Activated naive CD4-positive, alpha-beta T cell treated with anti-CD3 and anti-CD28 coated beads for 36 hours (primary cell): ENCODE measurements at places on chromosomes 1 and 21. TPM values are rescaled to one million over a fixed set of nuclear protein-coding genes. Genes with fewer than 3 reads are reported as not detected.

DNA sequence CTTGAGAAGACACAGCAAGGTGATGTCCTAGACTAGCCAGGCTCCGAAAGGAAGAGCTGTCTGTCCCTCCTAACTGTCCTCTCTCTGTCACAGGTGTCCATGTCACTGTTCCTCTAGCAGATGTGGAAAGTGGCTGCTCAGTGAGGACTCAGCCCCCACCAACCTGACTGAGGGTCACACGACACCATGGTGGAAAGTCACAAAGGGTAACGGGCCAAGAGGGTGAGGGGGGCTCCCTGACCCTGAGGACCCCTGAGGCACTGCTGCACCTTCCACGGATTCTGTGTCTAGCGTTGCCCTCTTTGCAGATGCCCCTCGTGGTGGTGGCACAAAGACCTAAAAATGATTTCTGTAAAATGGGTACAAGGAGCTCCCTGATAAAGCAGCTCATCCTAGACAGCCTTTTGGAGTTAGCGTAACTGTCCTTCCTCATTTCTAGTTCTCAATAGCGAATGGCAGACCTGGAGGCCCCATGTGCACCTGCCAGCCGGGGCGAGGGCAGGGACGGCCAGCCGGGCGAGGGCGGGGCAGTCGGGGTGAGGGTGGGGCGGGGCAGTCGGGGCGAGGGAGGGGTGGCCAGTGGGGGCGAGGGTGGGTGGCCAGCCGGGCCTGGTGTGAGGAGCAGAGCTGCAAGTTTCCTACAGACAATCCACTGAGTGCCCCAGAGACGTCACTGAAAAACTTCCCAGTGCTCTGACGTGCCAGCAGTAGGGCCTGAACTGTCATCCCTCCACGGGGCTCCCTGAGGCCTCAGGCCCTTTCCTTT is 23.4 kb downstream of the POFUT2 start:
- DNase-seq, result no peak

GRCh38 chr1:202689493-202690342 is 20.5 kb downstream of the SYT2 start:
- DNase-seq, result no peak

DNA sequence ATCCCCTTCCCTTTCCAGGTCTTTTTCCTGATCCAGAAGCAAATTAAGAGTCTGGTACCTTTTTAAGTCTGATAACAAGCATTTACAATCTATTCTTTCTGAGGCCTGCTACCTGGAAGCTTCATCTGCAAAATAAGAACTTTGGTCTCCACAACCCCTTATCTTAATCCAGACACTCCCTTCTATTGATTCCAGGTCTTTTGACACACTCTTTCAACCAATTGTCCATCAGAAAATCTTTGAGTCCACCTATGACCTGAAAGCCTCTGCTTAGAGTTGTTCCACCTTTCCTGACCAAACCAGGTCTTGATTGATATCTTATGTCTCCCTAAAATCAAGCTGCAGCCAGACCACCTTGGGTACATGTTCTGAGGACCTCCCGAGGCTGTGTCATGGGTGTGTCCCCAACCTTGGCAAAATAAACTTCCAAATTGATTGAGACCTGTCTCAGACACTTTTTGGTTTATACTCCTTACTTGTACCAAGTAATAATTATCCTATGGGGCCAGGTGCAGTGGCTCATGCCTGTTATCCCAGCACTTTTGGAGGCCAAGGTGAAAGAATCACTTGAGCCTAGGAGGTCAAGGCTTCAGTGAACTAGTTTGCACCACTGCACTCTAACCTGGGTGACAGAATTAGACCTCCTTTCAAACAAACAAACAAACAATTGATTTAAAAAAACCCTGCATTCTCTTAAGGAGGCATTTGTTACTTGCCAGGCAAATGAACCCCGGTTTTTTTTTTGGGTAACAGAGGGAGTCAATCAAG is 126.1 kb downstream of the MAP3K21 start:
- no peak for DNase-seq

DNA sequence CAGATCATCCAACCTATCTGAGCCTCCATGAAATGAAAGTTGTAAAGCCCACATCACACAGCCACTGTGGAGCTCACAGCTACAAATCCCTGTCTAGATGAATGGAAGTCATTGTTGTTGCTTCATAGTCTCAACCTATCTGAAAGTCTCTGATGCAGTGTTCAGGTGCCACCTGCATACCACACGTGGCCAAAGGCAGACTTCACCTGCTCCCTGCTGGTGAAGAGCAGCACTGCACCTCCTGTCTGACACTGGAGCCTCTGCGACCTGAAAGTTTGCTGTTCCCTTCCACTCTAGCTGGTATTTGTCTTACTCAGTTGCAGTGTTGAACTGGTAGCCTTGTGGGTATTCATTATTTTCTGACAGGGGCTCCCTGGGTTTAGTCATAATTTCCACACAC is 18.4 kb downstream of the LORICRIN start:
- peak; percentile 74 for DNase-seq

DNA sequence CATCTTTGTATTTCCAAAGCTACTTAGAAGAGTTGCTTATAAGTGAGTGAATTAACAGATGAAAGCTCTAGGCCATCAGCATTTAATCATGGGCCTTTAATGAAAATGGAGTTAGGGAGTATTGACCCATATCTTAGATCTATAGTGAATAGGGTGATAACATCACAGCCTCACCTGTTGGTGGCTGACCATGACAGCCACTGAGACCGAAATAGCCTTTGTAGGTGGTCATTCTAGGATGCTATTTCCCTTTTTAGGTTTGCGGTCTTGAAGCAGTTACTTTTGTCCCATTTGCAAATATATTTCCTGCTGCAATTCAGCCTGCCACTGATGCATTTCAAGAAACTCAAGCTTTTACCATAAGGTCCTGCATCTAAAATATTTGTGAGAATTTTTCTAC is 410.1 kb upstream of the LYPLAL1 start:
- DNase-seq, result no peak

DNA sequence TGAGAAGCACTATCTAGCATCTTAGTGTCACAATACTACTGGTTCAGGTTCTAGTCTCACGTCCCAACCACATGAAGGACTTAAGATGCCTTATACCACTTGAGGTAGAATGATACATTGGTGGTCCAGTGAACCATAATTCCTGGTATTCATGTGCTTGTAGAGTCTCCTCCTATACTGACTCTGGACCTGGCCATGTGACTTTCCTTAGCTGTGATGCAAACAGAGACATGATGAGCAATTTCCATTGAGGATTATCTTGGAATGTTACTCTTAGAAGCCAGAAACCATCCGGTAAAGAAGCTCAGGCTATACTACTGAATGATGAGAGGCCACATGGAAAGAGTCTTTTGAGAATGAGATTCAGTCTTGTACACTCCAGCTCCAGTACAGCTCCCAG is 105.7 kb downstream of the NME7 start:
- no peak for DNase-seq

- no peak for DNase-seq
Measured at GRCh38 chr1:151309811-151310323, 17.3 kb downstream of the PI4KB start.

GRCh38 chr1:29297450-29297849 is 61.1 kb downstream of the PTPRU start:
- DNase-seq, result no peak

DNA sequence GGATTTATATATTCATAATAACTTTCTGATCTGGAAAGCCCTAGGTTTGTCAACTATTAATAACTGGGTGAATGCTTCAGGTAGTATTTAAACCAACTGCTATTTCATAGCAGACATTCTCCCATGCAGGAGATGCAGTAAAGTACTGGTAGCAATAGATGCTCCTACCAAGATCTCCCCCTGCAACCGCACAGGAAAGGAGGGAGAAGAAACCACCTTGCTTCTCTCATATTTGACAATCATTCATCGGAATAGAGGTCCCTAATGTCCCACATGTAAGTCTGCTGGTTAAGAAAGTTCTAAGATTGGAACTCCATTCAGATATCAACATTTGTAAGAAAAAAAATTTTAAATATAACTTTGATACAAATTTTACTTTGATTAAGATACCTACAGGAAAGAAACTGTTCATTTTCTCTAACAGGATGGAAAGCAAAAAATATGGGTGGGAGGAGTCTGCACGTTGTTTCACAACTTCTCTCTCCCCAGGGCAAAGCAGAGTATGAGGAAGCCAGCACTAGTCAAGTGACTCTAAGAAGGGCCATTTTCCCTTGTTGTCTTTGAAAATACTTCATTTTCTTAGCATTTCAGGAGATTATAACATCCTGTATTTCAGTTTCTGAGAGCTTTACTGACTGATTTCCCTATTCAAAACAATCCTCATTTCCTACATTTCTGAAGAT is at the start of gene PYHIN1:
Gene PYHIN1 (plus strand): TSS at position 498 of the 683 bp plus-strand sequence. CDS start 5,359 bp downstream, outside the sequence.
- peak; percentile 37 for DNase-seq

DNA sequence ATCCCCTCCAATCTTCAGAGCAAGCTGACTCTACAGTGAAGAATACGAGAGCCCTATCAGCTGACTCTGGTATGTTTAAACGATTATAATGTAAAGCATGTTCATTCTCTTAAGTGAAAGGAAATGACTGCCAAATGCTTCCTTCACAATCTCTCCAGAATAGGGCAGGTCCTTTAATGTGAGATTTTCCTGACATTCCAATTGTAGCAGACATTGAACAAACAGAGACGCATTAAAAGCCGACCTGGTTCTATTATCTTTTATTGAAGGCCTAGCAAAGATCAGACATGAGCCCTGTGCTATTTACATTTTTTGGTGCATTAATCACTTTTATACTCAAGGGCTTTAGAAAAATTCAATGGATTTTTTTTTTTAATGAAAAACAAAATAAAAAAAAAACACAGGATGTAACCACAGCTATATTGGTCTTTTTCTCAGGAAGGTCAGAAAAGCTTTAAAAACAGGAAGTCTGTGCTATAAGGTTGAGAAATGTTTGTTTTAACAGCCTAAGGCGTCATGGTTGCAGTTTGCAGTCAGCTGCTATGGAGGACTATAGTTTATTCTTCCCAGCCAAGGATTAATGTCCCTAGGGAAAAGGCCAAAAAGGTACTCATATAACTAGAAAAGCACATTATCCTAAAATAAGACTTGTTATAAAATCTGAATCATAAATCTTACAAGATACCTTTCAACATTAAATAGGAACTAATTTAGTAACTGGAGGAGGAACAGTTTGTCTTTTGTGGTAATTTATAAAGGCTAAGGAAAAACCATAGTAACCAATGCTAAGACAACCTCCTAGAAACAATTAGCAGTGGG is 104.8 kb downstream of the RERE start:
- DNase-seq, result no peak

DNA sequence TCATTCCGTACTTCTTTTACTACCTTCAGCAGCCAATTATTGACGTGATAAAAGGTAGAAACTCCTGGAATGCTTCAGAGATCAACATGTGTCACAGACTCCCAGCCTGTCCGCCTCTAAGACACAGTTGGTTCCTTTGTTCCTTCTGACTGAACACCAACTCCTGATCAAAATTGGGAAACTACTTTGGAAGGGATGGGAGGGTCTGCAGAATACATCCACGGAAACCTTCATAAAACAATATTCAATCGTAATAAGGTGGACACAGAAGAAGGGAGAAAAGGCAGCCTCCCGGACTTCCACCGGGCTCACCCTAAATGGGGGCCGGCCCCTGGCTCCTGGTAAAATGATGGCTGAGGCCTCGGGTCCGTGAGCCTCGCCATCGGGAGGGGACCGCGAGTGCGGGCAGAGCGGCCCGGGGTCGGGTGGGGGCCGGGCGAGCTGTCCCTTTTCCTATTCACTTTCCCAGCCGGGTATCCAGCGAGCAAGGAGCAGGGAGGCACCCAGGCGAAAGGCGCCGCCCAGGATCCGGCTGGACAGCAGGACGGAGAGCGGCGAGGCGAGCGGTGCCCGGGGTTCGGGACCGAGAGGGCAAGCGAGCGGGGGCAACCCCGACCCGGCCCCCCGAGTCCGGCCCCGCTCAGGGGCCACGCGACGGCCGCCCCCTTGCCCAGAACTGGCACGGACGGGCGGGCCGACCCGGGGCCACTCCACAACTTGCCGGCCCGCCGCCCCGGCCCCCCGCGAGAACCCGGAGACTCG is 805 bp downstream of the NRIP1 start:
- peak; percentile 13 for DNase-seq

GRCh38 chr1:43449708-43450069 is 4.0 kb downstream of the HYI start:
- DNase-seq, result no peak

- DNase-seq, result no peak
Measured at GRCh38 chr1:98557895-98558294, 103.6 kb upstream of the SNX7 start.

GRCh38 chr1:100239961-100240360 is 9.7 kb downstream of the DBT start:
- no peak for DNase-seq

DNA sequence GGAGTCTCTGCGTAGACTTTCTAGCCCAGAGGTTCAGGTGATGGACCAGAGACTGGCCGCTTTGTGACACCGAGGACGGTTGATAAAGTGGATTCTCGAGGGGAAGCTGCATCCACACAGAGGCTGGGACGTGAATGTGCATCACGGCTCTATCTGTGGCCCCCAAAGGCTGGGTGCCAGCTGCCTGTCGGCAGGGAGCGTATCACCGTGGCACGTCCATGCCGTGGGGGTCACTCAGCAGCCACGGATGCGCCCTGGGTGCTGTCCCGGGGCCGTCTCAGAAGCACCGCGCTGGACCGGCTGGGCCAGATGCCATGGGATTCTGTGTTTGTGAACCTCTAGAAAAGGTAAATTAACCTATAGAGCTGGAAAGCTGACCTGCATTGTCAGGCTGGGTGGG is 57.2 kb upstream of the TRAPPC10 start:
- no peak for DNase-seq

DNA sequence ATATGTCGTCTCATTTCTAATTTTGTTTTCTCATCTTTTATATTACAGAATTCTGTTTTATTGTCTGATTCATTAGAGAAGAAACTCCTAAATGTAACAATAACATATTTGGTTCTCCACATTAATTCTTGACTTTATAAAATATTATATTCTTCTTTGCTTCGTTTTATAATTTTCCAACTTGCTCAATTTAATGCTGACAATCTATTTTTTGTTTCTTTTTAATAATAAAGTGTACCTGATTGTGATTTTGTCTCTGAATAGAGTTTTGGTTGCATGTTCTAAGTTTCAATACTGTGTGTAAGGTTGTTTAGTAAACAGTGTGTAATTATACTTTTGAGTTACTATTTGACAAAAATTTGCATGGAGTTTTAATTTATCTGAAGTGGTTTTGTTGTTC is 131.0 kb upstream of the C1orf105 start:
- no peak for DNase-seq

GRCh38 chr1:39745016-39745670 is 6.5 kb downstream of the PPIE start:
- DNase-seq, result no peak

- no peak for DNase-seq
Measured at GRCh38 chr1:165052431-165052830, 304.1 kb downstream of the LMX1A start.

The TBX19 gene
- 1.4 TPM for total RNA-seq

The C1orf226 gene
- 0.12 TPM for total RNA-seq

The PLA2G2D gene
- 0.35 TPM for total RNA-seq

The TSEN15 gene
- 57.6 TPM for total RNA-seq

The AZIN2 gene
- total RNA-seq, result 1.6 TPM

The ADARB1 gene
- 33.3 TPM for total RNA-seq

The TNFRSF1B gene
- total RNA-seq, result 69.4 TPM

The ADCY10 gene
- not detected for total RNA-seq

The NBPF4 gene
- total RNA-seq, result not detected

The SPRR2B gene
- total RNA-seq, result not detected
